Upper lobe of right lung (tissue), 1 donor: ENCODE measurements at places on chromosomes 7 and 10. TPM values are rescaled to one million over a fixed set of nuclear protein-coding genes. Genes with fewer than 3 reads are reported as not detected.

GRCh38 chr10:3056280-3057037 lies 10.9 kb upstream of the PFKP start:
- DNase-seq: no peak

Gene HOXA10
- total RNA-seq: 0.38 TPM

GRCh38 chr7:100583132-100584053 lies 2.5 kb downstream of the LRCH4 start:
- DNase-seq: peak; percentile 88

- DNase-seq: no peak
Measured at GRCh38 chr10:118153287-118153686, 106.5 kb upstream of the RAB11FIP2 start.

Gene CALN1
- not detected for total RNA-seq

GRCh38 chr7:29035044-29035740 lies 77.1 kb upstream of the TRIL start:
- DNase-seq: no peak

Gene TCF7L2
- 47.4 TPM for total RNA-seq

Gene CYP2C8
- 0.46 TPM for total RNA-seq
